ENCODE measurements at places on chromosomes 12 and 14. TPM values are rescaled to one million over a fixed set of nuclear protein-coding genes. Genes with fewer than 3 reads are reported as not detected.

PTCSC3 gene
- not detected for total RNA-seq

DCN gene
- total RNA-seq = 0.09 TPM

TMEM63C gene
- 1.8 TPM for total RNA-seq

C12orf42 gene
- not detected for total RNA-seq

DBX2 gene
- not detected for total RNA-seq

GZMH gene
- total RNA-seq = not detected

BRMS1L gene
- 12.5 TPM for total RNA-seq

BEGAIN gene
- total RNA-seq = 7.1 TPM

COX8C gene
- not detected for total RNA-seq

MYO1H gene
- total RNA-seq = not detected

GRIP1 gene
- 6.4 TPM for total RNA-seq

SPTB gene
- 2.5 TPM for total RNA-seq

GYS2 gene
- total RNA-seq = not detected

CHGA gene
- total RNA-seq = 1.5 TPM

RPGRIP1 gene
- 0.20 TPM for total RNA-seq

SALL2 gene
- 1.0 TPM for total RNA-seq

FSCB gene
- total RNA-seq = not detected

PTPRB gene
- total RNA-seq = 0.75 TPM

CLEC7A gene
- not detected for total RNA-seq

CMA1 gene
- not detected for total RNA-seq

SERPINA10 gene
- not detected for total RNA-seq

KCNC2 gene
- not detected for total RNA-seq

PAWR gene
- 46.7 TPM for total RNA-seq

SSTR1 gene
- total RNA-seq = not detected

RD3L gene
- not detected for total RNA-seq

DIO2 gene
- 2.2 TPM for total RNA-seq

SP7 gene
- 0.08 TPM for total RNA-seq

OR6C2 gene
- total RNA-seq = not detected

Measured in A549 treated with GW870086 at 1 μM for 4 hours (cell line).